ENCODE measurements at places on chromosomes 5 and 9.
A peak's percentile ranks its signal among the peaks of the same experiment; 100 is the strongest.

GRCh38 chr9:13992138-13993088 is 321.5 kb downstream of the NFIB start:
- DNase-seq, result peak; percentile 10

GRCh38 chr5:97797994-97798451 is 615.0 kb upstream of the RIOK2 start:
- no peak for DNase-seq

DNA sequence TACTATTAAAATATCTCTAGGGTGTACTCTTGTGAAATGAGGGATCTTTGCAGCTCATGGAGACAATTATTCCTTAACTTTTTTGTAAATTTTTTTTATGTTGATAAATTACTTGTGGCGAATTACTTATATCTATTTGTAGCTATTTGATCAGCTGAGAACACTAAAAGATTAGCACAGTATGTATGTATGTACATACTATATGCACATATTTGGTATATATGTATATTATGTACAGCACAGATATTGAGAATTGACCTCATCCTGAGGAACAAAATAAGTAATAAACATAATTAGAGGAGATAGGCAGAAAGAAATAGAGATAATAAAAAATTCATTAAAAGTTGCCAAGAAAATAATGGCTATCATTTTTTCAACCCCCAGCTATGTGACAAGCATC is 11.8 kb downstream of the CDKN2A start:
- no peak for DNase-seq

GRCh38 chr9:84875193-84875592 is 205.7 kb downstream of the NTRK2 start:
- DNase-seq, result no peak

DNA sequence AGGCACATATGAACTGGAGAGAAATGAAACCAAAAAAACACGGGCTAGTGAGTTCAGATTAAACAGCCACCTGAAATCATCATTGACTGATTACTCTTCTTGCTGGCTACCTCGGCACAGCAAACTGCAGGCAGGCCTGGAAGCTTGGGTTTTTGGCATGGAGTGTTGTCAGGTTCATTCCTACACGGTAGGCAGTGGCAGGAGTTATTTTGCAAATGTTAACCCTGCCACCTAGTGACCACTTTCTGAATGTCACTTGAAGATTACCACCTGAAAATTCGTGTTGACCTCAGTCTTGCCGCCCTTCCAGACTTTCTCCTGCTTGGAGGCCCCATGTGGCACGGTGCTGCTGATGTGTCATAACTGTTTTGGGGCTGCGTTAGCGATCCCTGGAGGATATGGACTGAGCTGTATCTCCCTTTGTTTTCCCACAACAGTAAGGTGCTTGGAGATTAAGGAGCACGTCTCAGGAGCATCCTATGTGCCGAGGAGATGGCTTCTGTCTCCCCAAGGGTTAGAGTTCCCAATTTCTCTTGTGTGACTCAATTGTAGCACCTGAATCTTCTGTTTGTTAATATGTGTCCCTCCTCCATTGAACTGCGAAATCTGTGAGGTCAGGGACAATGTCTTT is 12.7 kb upstream of the CD180 start:
- DNase-seq, result peak; percentile 79

DNA sequence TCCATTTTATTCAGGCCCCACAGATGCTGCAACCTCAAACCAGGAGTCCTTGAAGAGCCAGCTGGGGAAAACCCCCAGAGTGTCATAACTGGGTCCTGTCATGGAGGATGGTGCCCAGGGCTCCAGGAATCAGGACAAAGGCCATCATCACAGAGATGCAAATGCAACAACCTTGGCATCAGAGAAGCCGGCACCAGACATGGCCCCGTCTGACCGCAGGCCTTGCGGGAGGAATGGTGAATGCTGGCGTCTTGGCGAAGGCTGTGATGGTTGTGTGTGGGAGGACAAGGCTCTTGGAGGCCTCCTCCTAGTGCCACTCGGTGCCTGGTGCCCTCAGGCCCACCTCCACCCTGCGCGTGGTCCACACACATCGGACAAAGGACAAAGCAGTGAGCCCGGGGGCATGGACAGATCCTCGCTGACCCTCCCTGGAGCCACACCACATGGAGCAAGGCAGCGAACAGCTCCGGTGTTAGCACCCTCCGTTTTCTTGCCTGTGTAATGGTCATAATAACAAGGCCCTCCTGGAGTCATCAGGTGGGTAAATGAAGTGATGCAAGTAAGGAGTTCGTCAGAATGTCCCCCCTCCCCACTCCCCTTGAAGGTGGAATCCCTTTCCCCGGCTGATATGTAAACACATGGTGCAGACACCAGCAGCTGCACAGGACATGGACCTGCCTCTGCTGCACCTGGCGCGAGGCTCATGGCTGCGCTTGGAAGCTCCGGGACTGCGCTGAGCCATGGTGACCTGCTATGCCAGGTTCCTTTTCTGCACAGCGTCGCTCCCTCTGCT is 380.7 kb downstream of the IRX2 start:
- no peak for DNase-seq

- no peak for DNase-seq
Measured at GRCh38 chr9:116409129-116409528, 255.5 kb downstream of the PAPPA start.

DNA sequence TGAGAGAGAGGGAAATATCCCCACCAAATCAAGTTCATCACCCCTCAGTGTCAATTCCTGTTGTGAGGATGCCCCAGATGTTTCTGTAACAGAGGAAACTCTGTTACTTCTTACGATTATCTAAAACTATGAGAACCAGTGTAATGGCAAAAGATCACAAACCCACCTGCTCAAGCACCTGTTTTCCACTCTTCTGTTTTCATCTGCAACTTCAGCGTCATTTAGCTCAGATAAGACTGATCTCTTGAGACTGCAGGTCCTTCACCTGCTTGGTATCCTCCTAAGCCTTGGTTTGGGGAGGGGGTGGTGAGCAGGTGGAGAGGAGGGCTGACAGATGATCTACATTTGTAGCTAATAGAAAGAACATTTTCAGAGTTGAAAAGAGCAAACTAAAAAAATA is 229.3 kb downstream of the SLF1 start:
- no peak for DNase-seq

- DNase-seq, result no peak
Measured at GRCh38 chr5:54514291-54514690, 3.3 kb upstream of the SNX18 start.

DNA sequence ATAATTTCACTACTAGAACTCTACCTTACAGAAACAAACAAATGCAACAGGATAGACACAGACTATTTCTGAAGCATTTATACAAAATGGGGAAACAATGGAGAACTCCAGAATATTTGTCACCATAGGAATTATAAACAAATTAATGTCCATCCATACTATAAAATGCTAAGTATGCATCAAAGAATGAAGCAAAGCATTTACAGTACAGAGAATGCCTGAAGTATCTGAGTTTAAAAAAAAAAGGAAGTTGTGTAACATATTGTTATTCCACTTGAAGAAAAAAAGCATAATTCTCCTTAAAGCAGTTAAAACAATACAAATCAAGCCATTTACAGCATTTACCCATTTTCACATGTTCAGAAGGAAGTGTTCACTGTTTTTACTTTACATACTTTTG is 53.0 kb downstream of the DROSHA start:
- DNase-seq, result no peak

- no peak for DNase-seq
Measured at GRCh38 chr9:3451956-3452355, 73.8 kb downstream of the RFX3 start.

DNA sequence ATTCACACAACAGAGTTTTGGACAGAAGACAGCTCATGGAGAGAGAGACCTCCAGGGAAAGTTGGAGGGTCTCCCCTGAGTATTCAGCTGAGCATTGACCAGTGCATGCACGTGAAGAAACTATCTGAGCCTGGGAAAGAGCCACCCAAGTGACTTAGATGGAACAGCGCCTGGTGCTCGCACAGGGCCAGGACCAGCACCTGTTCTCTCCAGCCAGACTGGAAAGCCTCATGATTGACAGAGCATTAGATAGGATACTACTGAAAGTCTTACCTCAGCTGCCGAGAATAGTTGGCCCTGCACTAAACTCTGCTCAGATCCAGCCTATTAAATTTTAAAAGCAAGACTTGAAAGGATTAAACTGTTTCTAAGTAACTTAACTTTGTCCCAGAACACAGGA is 28.3 kb upstream of the NEURL1B start:
- DNase-seq, result no peak

- no peak for DNase-seq
Measured at GRCh38 chr5:14298126-14298847, 155.1 kb downstream of the TRIO start.

DNA sequence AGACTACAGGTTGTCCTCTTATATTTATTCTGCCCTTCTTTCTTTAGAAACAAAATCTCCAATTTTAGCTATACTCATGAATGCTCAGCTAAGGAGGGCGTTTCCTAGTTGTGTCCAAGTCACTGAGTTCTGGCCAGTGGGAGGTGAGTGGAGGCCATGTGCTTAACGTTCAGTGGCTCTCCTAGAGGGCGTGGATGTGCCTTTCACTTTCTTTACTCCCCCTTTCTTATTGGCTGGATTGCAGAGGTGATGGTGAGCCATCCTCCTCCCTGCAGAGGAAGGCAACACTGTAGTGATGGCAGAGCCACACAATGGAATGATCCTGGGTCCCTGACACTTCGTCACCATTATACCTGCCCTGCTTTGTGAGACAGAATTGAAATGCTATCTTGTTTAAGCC is 54.6 kb downstream of the ALG2 start:
- no peak for DNase-seq

DNA sequence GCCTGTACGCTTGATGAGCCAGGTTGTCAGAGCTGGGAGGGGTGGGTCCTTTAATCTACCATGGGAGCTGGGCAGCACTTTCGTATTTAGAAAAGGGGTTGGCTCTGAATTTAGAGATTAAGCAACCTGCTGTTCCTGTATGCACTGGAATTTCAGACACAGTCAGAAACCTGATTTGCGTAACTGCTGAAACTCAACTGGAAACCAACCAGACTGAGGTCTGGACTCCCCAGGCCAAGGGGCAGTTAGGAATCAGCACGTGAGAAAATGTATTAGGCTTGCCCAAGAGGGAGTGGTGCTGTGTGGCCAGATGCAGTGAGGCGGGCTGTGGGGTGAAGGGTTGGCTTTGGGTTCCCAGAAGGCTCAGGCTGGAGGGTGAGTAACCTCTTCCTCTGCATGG is 235.0 kb downstream of the GOLPH3 start:
- DNase-seq, result no peak

DNA sequence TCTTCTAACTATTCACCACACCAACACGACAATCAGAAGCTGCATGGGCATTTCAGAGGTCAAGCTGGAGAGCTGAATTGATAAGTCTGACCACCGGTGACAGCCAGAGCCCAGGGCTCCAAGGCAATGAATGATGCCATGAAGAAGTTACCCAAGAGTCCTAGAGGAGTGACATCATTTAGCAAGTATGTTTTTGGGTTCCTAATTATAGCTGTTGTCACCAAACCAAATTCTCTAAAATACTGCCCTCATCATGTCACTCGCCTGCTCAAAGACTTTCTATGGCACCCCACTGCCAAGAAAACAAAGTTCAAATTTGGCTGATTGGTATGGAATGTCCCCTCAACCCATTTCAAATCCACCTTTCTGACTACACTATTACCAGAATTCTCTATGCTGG is 235.1 kb downstream of the SPOCK1 start:
- no peak for DNase-seq

- no peak for DNase-seq
Measured at GRCh38 chr9:84655447-84655846, 14.1 kb upstream of the NTRK2 start.

DNA sequence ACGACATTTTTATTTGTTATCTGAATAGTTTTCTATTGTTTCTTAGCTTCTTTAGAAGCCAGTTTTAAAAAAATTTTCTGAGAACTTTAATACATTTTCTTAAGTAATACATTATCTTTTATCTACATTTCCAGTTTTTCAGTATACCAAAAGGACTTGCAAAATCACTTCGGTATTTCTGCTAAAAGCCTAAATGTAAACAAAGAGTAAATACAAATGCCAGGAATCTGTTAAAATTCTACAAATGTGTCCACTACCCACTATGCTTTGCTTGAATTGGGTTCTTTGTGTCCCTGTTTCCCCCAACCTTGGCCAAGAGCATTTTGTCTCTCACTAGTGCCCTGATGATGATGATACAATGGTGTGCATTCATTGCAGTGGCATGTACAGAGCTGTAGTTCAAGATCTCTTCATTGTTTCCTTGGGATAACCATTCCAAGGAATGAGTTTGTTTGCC is 611.2 kb downstream of the NR2F1-AS1 start:
- no peak for DNase-seq

GRCh38 chr5:71955723-71956122 is 151.6 kb upstream of the MAP1B start:
- DNase-seq, result no peak

- DNase-seq, result no peak
Measured at GRCh38 chr9:36748322-36748899, 175.7 kb downstream of the MELK start.

DNA sequence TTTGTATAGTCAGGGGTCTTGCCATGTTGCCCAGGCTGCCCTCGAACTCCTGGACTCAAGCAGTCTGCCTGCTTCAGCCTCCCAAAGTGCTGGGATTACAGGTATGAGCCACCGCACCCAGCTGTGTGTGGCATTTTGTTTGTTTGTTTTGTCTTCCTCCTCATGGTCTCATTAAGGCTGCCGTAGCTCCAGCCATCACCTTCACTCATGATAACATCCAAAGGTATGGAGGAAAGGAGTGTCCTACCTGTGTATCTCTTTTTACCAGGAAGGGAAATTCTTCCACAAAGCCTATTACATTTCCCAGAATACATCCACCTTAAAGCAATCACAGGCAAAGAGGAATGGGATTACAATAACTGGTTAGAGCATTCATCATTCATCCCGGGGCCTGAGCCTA is 27.2 kb downstream of the LSM11 start:
- DNase-seq, result no peak

DNA sequence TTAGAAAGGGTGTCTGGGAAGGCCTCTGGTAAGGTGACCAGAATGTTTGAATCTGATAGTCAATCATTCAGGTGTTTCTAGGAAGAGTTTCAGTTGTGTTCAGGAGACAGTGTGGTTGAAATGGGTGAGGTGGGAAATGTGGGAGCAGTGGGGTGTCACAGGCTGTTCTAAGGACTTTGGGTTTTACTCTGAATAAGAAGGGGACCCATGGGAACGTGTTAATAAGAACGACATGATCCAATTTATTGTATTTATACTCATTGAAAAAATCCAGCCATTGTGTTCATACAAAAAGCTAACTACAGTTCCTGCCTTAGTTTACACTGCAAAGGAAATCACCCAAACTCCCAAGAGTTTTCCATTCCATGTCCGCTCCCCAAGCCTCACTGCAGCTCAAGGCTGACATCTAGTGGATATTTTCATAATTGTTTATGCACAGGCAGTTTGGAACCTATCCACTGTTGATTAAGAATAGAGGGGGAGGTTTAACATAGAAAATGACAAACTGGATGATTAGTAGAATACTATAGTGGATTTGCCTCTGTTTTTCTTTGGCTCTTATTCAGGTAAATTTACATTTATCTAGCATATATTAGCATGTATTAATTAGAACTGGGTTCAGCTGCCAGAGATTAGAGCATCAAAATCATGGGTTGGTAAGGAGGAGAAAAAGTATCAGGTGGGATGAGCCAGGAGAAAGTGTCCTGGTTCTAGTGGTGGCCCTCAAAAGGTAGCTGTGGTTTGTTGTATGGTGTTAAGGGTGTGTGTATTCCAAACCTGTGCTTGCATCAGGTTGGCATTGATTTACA is 17.7 kb downstream of the CAVIN4 start:
- peak; percentile 52 for DNase-seq

GRCh38 chr5:39412721-39413394 is 11.9 kb downstream of the DAB2 start:
- no peak for DNase-seq

GRCh38 chr5:98556712-98557111 is 216.8 kb upstream of the RGMB start:
- DNase-seq, result no peak

- DNase-seq, result no peak
Measured at GRCh38 chr5:2996248-2996647, 244.8 kb upstream of the IRX2 start.

Measured in NCI-H2029 treated with DMSO at 0.1 percent for 48 hours (cell line).